Activated effector memory CD4-positive, alpha-beta T cell treated with Interleukin-2 at 50 U/mL for 16 hours (primary cell): ENCODE measurements at places on chromosomes 11 and 22.

DNA sequence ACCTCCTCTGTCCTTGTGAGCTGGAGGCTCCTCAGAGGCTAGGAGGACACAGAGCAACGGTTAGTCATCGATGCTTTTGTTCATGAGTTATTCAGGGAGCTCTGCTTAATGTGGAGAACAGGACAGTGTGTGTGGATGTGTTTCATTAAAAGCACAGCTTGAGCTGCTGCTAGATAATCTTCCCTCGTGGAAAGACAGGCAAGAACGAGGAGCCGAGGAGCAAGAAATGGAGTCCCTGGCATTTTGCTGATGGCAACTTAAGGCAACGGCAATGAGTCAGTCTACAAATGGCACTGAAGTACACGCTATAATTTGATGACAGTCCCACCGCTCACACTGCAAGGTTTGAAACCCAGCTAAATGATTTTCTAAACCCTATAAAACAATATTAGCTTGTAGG lies 106.2 kb downstream of the IGLL1 start:
- no peak for DNase-seq

GRCh38 chr22:31838917-31839316 lies 85.1 kb downstream of the DEPDC5 start:
- DNase-seq: no peak

GRCh38 chr11:8823174-8823742 lies 87.7 kb upstream of the AKIP1 start:
- DNase-seq: no peak

DNA sequence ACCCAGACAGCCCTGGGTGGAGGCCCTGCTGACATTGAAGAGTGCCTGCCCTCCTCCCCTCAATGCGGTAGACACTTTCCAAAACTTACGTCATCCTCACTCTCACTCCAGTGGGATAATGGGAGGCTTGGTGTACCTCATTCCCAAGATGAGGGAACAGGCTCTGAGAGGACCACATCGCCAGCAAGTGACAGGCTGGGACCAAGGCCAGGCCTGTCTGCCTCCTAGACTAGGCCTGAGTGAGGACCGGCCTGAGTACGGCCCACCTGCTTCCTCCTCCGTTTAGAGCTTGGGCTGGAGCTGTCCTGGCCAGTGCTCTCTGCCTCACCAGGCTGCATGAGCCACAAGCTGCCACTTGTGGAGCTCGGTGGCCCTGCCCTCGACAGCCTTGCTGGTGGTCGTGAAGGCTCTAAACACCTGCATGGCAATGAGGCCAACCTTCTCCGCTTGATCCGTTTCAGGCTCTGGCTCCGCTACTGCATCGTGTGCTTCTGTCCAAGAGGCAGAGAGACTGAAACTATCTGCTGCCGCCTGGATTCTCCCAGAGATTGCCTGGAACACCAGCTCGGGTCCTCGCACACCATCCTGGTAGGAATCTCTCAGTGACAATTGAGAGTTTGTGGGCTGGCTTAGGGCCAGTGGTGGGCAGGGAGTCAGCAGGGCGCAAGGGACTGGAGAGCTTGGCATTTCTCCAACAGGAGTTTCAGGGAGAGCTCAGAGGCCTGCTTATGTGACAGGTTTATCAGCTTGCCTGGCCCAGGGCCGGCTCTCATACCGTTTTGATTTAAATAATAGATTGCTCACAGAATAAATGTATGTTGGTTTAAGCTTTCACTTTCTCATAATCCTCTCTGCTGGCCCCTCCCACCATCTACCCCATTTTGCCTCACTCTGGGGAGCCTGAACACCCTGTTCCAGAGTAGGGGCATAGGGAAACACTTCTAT lies 9.4 kb downstream of the LRRC75B start:
- no peak for DNase-seq

GRCh38 chr22:45237065-45237990 lies 3.4 kb downstream of the KIAA0930 start:
- no peak for DNase-seq

DNA sequence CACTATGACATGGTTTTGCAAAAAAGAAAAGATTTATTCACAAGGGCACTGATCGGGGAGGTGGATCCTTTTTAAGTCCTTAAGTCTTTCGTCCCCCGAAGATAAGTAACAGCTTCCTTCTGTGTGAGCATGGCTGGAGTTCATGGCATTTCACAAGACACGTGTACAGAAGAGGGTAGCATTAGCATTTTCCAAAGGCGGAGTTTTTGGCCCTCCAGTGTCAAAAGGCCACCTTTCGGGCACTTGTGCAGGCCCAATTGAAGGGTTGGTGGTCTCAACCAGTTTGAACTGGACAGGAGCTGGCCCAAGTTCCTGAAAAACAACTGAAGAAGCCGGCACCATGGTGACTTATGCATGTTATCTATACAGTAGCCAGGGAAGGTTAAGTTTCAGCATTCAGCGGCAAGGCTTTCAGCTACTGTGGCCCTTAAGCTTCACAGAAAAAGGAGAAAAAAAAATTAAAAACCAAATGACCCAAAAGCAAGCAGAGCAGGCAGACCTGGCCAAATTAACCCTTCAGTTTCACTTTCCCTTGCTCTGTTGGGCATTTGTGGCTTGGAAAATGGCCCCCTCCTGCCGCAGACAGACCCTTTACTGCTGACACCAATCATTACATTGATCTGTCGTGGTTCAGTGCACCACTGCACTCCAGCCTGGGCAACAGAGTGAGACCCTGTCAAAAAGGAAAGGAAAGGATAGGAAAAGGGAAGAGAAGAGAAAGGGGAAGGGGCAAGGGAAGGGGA lies 18.7 kb downstream of the ZNF74 start:
- DNase-seq: no peak

DNA sequence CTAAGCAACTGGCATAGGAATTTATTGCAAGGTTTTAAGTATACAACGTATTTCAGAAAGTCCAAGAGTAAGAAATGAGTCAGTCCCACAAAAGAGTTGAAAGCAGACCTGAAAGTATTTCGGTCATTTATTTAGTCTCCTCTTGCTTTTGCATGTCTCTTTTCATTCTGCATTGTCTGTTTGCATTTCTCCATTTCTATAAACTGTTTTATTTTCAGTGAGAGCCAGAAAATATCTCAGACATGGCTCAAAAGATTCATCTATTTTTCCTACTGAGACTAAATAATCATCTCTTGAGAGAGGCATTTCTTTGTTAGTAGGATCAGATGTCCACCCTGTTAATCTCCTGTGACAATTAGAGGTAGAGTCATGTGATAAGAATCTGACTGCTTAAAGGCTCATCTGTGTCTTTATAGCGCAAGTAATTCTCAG lies 219.1 kb upstream of the CCDC179 start:
- no peak for DNase-seq

DNA sequence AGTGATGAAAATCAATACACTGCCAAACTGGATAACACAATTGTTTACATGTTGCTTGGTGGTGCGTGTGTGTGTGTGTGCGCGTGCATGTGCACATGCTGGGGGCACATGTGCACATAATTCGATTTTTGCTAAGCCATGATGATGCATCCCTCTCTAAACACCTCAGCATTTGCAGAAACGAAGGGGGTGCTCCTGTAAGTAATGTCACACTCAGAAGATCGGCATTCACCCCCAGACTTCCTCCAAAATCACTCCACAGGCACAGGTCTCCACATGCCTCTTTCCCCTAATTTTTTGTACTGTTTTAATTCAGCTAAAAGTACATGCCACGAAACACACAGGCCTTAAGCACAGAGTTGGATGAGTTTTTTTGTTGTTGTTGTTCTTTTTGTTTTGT lies 341.5 kb downstream of the SHANK2 start:
- DNase-seq: no peak

DNA sequence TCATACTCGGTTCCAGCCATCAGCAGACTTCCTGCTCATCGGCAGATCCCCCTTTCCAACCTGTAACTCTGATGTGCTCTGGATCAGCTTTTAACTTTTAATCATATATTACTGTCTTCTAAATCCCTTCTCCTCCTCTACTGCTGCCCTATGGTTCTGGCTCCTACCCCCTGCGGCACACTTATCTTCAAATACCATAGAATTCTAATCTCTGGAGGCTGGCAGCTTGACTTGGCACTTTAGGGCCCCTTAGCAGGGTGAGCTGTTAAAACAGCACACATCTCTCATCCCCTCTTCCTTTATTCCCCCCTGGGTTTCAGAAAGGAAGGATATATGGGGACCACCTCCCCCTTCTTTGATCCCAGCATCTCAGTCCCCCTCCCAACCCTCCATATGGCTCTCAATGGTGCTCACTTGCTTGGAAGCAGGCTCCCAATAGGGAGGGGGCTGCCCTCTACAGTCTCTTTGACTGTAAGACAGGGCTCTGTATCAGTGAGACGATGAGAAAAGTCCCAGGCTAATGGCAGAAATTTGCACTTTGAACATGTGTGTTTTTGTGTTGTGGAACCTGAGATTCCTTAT lies 4.4 kb upstream of the CNTF start:
- no peak for DNase-seq

GRCh38 chr22:21710156-21710555 lies 25.4 kb downstream of the YPEL1 start:
- DNase-seq: no peak

DNA sequence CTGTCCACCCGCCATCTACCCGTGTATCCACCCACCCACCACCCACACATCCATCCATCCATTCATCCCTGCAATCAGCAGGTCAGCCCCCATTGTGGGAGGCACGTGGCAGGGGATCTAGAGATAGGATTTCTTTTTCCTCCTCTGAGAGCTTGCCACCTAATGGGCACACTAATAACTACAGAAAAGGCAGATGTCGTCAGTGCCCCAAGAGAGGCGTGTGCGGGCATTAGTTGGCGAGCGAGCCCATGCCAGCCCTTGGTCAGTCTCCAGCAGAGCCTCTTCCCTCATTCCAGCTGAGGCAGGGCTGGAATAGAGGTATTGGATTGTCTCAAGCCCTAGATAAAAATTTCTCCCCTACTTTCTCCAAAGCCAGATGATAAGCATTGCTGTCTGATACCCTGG lies 9.7 kb downstream of the USP2 start:
- no peak for DNase-seq

- DNase-seq: no peak
These were observed 3.4 kb upstream of the SORL1-AS1 start for GRCh38 chr11:121456151-121456550.

- DNase-seq: no peak
These were observed 76.4 kb upstream of the NNMT start for GRCh38 chr11:114219559-114220349.

- no peak for DNase-seq
These were observed 9.0 kb downstream of the TNNT3 start for GRCh38 chr11:1928470-1928890.

GRCh38 chr22:47586038-47586437 lies 823.6 kb downstream of the TBC1D22A start:
- no peak for DNase-seq

DNA sequence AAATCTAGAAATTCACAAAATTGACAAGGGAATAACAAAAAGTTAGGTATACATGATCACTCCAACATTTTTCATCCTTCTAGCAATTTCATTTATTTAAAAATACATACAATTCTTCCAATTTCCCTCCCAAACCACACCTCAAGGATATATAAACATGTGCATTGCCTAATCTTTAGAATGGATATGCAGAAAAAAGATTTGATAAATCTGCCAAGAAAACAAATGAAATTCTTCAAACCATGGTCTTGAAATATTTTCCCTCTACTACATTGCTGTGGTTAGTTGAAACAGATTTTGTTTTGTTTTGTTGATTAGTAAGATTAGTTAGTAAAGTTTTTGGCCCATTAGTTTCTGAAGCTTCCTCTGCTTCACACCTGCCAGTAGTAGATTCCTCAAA lies 703.3 kb upstream of the CCDC179 start:
- no peak for DNase-seq

DNA sequence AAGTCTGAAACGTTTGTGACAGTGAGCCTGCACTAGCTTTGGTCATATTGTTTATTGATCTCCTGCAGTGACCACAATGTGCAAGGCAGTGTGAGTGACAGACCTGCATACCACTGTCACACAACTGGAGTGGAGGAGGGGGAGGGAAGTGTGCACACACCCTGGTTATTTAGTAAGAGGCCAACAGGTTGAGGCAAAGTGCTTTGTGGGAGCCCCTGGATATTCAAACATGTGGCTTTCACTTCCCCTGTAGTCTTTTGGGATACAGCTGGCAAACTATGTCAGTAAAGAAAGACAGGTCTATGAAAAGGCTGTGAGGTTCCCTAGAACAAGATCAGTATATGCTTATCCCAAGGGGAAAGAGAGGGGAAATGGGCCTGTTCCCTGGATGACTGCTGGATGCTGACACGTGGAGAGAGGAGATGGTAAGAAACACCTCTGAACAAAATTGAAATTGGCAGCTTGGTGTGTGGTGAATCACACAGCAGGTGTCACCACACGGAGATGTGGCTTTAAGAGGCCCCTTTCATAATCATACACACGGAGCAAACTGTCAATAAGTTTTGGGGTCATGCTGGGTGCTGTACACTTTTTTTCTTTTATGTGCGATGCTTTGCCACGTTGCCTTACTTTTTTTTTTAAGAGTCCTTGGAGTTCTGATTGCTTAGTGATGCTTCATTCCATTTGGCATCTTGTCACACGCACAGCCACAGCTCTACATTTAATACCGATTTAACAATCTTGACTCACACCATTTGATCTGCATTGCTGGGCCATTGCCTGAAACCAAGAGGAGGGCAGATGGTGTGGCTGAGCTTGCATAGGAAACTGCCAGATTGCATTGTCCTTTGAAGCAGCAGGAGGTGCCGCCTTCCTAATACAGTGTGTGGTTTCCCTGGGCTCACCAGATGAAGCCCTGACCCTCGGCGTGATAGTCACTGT lies 11.3 kb downstream of the OSBP2 start:
- DNase-seq: no peak

DNA sequence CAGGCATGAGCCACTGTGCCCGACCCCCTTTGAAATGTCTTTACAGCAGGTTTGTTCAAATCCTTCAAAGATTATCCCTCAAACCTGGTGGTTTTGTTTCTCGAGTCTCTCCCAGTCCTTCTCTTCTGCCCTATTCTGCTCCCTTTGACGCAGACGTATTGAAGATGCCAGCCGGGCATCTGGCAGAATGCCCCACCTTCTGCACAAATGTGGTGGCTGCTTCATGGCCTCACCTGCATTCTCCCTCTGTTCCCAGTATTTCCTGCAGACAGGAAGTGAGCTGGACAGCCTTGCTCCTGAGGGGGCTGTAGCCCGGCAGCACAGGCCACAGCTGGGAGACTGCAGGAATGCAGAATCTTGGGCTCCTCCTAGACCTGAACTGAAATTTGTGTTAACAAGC lies 4.8 kb upstream of the NAP1L4 start:
- DNase-seq: no peak

GRCh38 chr22:21942407-21943343 lies 10.0 kb downstream of the PPM1F start:
- DNase-seq: no peak
